ENCODE measurements at places on chromosomes 16 and 17.

DNA sequence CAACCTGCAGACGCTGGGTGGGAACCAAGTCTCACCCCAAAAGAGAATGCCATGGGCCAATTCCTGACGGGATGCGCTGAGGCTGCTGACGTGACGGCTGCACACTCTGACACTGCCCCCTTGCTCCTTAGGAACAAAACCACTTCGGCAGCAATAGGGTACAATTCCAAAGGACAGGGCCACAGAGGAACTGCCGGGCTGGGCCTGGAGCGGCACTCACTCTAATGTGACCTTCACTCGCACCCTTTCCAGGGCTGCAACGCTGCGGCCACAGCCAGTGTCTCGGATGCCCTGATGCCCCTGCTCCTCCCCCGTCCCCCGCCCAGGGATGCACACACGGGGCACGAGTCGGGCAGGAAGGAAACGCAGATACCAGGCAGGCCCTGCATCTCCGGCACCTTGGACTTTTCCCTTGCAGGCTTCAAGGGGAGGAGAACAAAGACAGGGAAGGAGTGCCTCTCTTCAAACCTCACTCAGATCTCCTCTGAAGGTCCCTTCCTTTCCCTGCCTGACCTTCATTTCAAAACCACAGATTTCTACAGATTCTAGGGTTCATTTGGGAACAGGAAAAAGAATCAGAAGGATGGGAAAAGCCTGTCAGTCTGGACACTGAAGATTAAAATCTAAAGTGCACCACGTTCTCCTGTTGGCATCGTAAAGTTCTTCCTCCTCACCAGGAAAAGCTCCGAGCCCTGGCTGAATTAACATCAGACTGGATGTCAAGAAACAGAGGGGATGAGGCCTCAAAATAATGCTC lies 2.3 kb downstream of the PITPNA start:
- peak; percentile 60 for DNase-seq
- peaks cover 21% of the 10 kb centered on the region for H3K4me1 ChIP-seq
- H3K36me3 ChIP-seq = peaks cover 6% of the 10 kb centered on the region
- peak overlapping the region; percentile 89 for H3K4me3 ChIP-seq

GRCh38 chr16:89615596-89616090 lies 2.2 kb downstream of the DPEP1 start:
- no peaks in the 10 kb centered on the region for H3K27me3 ChIP-seq
- no peak overlapping the region for H3K4me3 ChIP-seq
- no peaks in the 10 kb centered on the region for H3K36me3 ChIP-seq

- H3K27me3 ChIP-seq = no peaks in the 10 kb centered on the region
- peak overlapping the region; percentile 39 for H3K27ac ChIP-seq
- H3K4me3 ChIP-seq = no peak overlapping the region
- DNase-seq = no peak
- no peaks in the 10 kb centered on the region for H3K36me3 ChIP-seq
Observed at GRCh38 chr16:15899538-15900100, 11.2 kb upstream of the CEP20 start.

DNA sequence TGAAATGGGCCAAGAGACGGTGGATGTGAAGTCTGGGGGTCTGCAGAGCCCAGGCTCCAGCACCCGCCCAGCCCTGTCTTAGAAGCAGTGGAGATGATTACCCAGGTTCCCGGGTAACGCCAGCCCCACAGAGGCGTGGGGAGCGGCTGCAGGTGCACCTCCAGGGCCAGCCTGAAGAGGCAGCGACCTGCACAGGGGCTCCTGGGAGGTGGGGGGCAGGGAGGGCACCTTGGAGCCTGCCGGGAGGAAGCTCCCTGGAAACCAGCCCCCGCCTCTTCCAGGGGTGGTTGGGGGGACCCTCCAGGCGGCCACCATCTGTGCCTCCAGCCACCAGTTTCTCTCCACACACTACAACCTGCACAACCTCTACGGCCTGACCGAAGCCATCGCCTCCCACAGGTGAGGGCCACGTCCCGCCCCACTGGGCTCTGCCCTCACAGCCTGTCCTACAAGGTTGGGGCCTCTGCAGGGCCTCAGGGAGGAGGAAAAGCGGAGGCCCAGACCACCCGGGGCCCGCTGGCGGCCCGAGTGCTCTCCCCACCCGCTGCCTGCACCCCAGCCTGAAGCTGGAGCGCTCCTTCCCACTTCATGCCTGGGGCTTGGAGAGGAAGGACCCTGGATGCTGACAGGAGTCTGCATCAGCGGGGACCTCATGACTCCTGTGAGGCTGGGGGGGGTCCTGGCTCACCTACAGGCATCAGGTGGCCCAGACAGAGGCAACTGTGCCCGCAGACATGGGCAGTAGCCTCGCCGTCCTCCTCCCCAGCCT lies 10.5 kb downstream of the GAA start:
- H3K27me3 ChIP-seq = no peaks in the 10 kb centered on the region
- H3K4me1 ChIP-seq = no peaks in the 10 kb centered on the region
- H3K36me3 ChIP-seq = no peaks in the 10 kb centered on the region
- no peak overlapping the region for H3K4me3 ChIP-seq
- no peak overlapping the region for H3K27ac ChIP-seq
- DNase-seq = no peak

DNA sequence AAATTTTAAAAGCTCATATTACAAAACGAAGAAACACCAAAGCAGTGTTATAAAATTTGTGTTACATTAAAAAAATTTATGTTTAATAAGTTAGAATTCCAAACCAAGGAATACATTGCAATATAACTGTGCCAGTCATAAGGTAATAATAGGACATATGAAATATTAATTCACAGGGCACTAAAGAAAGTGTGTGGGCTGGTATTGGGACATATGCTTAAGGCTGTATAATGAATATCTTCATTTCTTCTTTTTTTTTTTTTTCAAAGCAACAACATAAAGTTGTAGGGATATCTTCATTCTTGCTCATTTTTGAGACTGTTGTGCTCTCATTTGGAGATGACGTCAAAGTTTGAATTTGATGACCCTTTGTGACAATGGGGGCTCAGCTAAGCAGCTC lies 17.5 kb upstream of the FBXO47 start:
- no peak overlapping the region for H3K27ac ChIP-seq
- no peak overlapping the region for H3K4me3 ChIP-seq
- no peaks in the 10 kb centered on the region for H3K27me3 ChIP-seq
- no peak for DNase-seq
- H3K4me1 ChIP-seq = peaks cover 3% of the 10 kb centered on the region
- H3K36me3 ChIP-seq = no peaks in the 10 kb centered on the region

GRCh38 chr17:44901411-44901921 lies 2.2 kb upstream of the EFTUD2 start:
- H3K4me3 ChIP-seq = no peak overlapping the region
- peaks cover 64% of the 10 kb centered on the region for H3K4me1 ChIP-seq
- no peaks in the 10 kb centered on the region for H3K27me3 ChIP-seq
- peaks cover 3% of the 10 kb centered on the region for H3K36me3 ChIP-seq

GRCh38 chr16:47574091-47575054 lies 113.2 kb downstream of the PHKB start:
- no peaks in the 10 kb centered on the region for H3K27me3 ChIP-seq
- H3K36me3 ChIP-seq = no peaks in the 10 kb centered on the region
- no peak overlapping the region for H3K27ac ChIP-seq

DNA sequence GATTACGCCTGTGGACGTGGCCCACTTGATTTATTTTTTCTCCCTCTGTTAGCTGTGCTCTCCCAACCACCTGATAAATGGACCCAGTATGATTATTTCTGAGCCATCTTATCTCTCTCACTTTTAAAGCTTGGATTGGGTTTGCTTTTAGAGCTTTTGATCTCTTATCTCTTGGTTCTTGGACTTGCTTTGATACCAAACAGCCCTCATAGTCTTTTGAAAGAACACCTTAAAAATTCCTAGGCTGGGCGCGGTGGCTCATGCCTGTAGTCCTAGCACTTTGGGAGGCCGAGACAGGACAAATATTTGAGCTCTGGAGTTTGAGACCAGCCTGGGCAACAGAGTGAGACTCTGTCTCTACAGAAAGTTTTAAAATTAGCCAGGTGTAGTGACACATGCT lies 25.8 kb downstream of the SMTNL2 start:
- no peak for DNase-seq
- peaks cover 8% of the 10 kb centered on the region for H3K4me1 ChIP-seq
- no peaks in the 10 kb centered on the region for H3K27me3 ChIP-seq

- H3K4me3 ChIP-seq = no peak overlapping the region
- H3K27me3 ChIP-seq = peaks cover 18% of the 10 kb centered on the region
- H3K36me3 ChIP-seq = no peaks in the 10 kb centered on the region
- no peak for DNase-seq
Observed at GRCh38 chr16:6576606-6577005, 756.0 kb upstream of the RBFOX1 start.

DNA sequence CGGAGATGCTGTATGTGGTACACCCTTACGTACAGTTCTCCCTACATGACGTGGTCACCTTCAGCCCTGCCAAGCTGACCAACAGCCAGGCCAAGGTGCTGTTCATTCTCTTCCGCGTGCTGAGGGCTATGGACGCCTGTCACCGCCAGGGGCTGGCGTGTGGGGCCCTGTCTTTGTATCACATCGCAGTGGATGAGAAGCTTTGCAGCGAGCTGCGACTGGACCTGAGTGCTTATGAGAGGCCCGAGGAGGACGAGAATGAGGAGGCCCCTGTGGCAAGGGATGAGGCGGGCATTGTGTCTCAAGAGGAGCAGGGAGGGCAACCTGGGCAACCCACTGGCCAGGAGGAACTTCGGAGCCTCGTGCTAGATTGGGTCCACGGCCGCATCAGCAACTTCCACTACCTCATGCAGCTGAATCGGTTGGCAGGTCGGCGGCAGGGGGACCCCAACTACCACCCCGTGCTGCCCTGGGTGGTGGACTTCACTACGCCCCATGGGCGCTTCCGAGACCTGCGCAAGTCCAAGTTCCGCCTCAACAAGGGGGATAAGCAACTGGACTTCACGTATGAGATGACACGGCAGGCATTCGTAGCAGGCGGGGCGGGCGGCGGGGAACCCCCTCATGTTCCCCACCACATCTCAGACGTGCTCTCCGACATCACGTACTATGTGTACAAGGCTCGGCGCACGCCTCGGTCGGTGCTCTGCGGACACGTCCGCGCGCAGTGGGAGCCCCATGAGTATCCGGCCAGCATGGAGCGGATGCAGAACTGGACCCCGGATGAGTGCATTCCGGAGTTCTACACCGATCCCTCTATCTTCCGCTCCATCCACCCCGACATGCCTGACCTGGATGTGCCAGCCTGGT lies 1.4 kb downstream of the WDR81 start:
- H3K4me3 ChIP-seq = peak overlapping the region; percentile 94
- H3K27ac ChIP-seq = peak overlapping the region; percentile 85
- DNase-seq = peak; percentile 78
- peaks cover 47% of the 10 kb centered on the region for H3K36me3 ChIP-seq
- peaks cover 18% of the 10 kb centered on the region for H3K4me1 ChIP-seq

- H3K36me3 ChIP-seq = no peaks in the 10 kb centered on the region
- DNase-seq = no peak
- H3K27ac ChIP-seq = no peak overlapping the region
- H3K27me3 ChIP-seq = no peaks in the 10 kb centered on the region
Observed at GRCh38 chr17:52336796-52337195, 178.3 kb upstream of the CA10 start.

All from left lung (tissue), 14 donors.